ENCODE measurements at places on chromosomes 16 and 17. TPM values are rescaled to one million over a fixed set of nuclear protein-coding genes. Genes with fewer than 3 reads are reported as not detected.

The IGFBP4 gene
- total RNA-seq, result 2,322 TPM

The GJD3 gene
- total RNA-seq, result 0.71 TPM

The TP53TG3F gene
- total RNA-seq, result 0.06 TPM

The TERF2IP gene
- 42.7 TPM for total RNA-seq

All from A549 treated with dexamethasone at 1 μM for 4 hours (cell line).